AML-193 (cell line): ENCODE measurements at places on chromosomes 7 and 10.

DNA sequence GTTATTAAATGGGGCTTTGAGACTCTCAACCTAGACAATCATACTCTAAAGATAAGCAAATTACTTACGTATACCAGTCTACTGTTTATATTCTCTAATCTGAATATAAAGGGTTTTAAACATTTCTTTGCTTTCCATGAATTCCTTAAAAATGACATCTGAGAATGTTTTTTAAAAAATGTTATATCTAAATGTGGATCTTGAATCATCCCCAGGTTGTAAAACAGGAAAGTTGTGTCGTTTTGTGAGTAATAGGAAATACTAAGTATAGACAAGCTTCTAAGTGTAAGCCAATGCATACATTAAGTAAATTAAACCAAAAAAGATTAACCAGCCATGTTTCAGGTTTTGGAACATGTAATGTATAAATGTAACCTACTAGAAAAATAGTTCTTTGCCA lies 26.8 kb downstream of the ADD3 start:
- DNase-seq, result no peak

DNA sequence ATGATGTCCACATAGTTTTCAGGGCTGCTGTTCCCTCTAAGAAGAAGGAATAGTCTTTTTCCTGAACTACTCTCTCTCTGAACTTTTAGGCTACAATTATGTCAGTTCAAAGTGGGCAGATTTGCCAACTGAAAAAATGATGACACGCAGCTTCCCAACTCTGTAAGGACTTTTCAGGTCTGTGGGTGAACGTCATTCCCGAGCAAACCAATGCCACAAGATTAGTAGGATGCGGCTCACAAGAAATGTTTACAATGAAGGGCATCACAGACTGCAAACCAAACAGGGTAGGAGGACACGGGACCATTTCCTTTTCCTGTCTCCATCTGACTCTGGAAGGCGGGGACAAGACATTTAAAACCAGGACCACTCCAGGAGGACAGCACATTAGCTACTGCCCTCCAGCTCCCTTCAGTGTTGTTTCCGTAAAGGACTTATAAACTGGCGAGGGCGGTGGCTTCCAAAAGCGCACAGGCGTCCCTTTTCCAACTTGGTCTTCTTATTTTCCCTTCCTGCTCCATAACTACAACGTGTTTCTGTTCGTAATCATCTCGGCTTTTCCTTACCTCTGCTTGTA lies 539 bp upstream of the MKLN1 start:
- DNase-seq, result peak; percentile 38

DNA sequence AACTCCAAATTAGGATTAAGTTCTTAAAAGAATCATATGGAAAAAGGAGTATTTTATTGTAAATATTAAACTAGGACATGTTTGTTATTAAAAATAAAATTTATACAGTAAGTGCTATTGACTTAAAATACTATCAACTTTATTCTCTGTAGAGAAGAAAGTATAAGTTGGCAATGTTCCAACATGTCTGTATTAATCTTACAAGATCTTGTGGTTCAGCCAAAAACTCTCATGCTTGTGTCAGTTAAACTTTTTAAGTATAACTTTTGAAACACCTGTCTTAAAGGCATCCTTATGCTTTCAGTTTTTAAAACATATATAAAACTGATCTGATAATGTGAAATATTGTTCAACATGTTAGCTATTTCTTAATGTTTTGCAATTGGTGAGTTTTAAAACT lies 160.7 kb downstream of the ZEB1 start:
- no peak for DNase-seq

DNA sequence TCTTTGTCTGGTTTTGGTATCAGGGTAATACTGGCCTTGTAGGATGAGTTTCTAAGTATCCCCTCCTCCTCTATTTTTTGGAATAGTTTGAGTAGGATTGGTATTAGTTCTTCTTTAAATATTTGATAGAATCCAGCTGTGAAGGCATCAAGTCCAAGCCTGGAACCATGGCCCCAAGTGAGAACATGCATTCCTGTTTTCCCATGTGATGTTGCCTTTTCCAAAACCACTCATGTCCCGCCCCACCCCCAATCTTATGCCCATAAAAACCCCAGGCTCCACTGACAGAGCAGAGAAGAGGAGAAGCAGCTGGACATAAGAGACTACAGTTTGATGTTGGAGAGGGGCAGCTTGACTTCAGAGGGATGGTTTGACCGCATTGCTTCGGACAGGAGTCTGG lies 71.2 kb downstream of the MINPP1 start:
- DNase-seq, result no peak

- DNase-seq, result no peak
These were observed 35.0 kb downstream of the GNA12 start for GRCh38 chr7:2808891-2809665.

GRCh38 chr10:50309342-50309741 lies 58.0 kb upstream of the ASAH2 start:
- DNase-seq, result no peak

DNA sequence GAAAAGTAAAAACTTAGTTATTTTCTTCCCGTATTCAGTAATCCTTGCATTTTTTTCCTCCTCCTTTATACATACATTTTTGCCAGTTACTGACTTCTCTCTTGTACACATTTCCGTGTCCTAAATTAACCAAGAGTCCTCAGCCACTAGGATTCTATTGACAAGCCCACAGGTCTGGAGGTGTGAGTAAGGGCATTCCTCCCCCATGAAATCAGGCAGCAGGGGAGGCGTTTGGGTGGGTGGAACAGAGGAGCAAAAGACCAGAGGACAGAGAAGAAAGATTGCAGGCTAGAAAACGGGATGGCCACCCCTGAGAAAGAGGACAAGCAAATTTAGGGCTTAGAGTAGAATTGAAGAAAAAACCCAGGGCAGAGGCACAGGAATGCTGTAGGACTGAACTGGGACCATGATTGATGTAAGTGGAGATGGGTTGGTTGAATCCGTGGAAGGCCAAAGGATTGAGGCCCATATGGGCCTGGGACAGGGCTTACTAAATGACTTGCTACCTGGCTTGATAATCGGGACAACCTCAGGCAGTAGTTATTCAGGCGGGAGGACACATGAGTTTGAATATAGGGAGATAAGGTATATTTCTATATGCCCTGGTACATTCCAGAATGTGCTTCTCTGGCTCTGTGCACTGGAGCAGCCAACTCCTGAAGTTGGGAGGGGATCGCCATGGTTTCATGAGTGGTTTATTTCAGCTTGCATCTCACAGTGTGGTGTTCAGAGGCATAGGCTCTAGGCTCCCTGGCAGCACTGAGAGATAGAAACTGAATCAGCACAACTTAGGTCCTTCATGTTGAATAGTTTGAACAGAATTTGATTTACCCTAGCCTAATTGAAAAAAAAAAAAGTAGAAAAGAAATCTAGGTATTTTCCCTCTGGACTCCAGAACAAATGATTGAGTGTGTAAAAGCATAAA lies 28.0 kb downstream of the IKZF1 start:
- no peak for DNase-seq

- DNase-seq, result no peak
These were observed 39.6 kb downstream of the GLI3 start for GRCh38 chr7:42197451-42197850.

DNA sequence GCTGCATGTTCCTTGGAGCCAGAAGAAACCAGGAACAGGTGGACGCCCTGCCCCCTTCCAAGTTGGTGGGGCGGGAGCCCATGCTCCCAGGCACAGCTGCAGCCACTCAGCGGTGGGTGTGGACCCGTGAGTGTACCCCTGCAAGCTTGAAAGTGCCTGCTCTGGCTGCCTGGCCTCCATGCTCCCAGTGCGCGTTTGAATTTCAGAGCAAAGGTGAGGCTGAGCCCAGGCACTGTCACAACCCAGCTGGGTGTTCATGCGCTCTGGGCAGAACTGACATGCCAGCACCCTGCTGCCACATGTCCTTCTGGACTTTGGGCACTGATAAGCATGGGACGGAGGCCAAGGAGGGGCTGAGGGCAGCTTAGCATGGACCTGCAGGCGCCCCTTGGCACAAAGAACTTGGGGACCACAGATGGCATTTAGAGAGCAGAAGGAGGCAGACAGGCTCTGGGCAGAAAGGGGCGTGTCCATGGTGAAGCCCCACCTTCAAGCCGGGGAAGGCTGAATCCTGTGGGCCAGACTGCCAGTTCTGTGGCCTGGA lies 402.0 kb upstream of the NRG3 start:
- no peak for DNase-seq

GRCh38 chr10:30459283-30459682 lies 25.3 kb downstream of the MAP3K8 start:
- DNase-seq, result peak; percentile 75

DNA sequence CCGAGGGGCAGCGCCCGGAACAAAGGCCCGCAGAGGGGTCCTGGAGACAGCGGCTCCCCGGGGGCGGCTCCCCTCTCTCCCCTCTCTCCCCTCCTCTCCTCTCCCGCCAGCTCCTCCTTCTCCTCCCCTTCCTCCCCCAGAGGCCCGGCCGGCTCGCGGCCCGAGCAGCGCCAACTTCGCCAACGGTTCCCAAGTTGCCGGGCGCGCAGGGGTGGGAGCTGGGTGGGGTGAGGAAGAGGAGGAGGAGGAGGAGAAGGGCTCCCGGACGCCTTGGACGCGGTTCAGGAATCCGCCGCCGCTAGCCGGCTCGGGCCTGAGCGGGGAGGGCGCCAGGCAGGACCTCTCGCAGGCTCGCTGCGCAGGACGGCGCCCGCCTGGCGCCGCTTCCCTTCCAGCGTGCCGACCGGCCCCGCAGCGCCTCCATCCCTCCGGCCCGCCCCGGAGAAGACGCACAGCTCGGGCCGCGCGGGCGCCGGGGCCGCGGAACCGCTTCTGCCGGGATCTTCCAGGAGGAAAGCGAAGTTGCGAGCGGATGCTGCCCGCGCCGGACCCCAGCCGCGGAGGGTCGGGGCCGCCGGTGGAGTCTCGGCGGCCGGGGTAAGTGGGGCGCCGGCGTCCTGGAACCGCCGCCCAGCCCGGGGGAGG lies at the start of gene CHST3:
Gene CHST3 (plus strand): TSS at position 298 of the 645 bp plus-strand sequence. CDS start 41,448 bp downstream, outside the sequence.
- DNase-seq, result no peak

DNA sequence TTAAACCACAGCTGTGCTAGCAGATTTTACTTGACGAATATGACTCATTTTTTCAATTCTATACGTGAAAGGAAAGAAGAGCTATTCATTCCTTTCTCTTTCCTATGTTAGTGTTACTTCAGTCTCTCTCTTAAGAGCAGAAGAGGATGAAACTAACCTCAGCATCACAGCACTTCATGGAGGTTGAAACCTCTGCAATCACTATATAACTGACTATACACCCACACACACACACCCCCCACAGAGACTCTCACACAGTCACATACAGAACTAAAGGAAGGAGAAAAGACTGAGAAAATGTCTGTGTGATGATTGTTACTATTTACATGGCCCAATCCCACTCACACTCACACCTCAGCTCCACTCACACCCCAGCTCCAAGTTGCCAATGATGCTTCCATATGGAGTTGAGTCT lies 104.2 kb downstream of the KIF20B start:
- DNase-seq, result no peak

- no peak for DNase-seq
These were observed 47.8 kb upstream of the CPN1 start for GRCh38 chr10:100129424-100129823.

DNA sequence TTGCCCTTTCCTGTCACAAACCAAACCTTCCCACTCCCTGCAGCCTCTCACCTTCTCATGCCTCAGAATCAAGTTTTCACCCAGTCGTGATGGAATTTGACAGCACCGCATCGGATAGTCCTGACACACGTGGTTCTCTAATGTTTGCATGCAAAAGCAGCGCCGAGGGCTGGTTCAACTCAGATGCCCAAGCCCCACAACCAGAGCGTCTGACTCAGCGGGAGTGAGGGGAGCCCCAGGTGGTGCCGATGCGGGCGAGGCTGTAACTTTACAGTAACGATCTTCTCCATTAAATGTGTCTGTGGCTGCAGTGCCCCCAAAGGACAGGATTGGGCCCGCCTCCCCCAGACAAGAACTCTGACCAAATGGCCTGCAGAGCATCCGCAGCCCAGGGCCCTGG lies 284.5 kb downstream of the CELF2 start:
- no peak for DNase-seq

DNA sequence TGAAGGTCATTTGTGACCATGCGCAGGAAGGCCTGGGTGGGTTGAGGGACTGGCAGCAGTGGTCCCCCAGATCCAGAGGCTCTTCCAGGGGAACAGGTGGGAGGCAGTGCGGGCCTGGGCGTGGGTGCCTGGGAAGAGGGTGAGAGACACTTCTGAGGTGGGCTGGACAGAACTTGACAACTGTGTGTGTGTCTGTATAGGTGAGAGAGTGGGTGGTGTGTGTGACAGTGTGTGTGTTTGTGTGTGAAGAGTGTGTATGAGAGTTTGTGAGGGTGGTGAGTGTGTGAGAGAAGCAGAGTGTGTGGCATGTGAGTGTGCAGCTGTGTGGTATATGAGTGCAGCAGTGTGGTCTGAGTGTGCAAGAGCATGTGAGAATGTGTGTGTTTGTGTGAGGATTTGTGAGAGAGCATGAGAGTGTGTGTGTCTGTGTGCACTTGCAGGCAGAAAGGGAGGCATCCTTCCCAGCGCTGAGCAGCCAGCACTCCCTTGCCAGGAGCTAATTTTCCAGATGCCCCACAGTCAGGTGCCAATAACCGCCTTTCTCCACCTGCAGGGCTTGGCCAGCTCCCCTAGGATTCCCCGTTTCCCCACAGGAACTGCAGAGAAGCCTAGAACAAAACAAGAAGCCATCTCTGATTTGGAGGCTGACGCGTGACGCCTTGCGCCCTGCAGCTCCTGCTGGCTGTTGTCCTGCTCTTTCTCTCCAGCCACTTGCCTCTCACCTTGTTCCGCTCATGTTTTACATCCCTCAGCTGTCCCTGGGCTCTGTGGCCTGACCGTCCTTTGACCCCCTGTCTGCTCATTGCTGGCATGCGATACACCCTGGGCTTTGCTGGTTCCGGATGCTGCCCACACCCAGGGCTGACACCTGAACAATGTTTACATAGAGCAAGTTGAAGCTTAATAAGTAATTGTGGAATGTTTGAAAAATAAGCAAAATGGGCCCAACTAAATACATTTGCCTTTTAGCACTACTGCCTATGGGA lies 88.0 kb downstream of the TMEM178B start:
- no peak for DNase-seq

GRCh38 chr7:149794661-149795060 lies 21.3 kb upstream of the ZNF467 start:
- no peak for DNase-seq

DNA sequence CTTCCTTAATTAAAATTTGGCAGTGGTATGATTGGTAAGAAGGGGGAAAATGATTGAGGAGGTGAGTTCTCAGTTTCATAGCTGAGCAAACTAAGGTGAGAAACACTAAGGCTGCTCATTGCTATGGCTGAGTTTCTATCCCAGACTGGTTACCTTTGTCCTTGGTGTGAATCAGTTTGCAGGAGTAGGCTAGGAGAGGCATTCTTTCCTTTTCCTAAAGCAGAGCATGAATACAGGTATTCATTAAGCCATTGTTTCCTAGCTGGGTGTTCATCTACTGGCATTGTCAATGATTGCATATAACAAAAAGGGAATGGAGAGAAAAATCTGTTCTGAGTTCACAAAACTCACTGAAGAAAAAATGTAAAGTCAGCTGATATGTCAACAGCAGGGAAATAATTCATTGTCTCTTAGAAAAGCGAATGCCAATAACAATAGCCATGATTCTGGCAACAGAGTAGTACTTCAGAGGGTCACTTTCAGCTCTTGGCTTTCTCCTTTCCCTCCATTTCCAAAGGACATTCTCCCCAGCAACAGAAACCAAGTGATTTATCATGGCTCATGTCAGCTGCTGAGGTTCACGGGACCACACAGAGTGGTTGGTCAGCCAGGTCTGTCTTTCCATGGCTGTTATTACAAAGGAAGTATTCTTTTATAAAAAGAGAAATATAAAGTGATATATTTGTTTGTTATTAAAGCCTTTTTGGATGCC lies 234.0 kb downstream of the BICC1 start:
- DNase-seq, result no peak
